ENCODE measurements at places on chromosomes 6 and 20.

- peak; percentile 46 for DNase-seq
Measured at GRCh38 chr20:44211177-44212039, 837 bp upstream of the OSER1 start.

DNA sequence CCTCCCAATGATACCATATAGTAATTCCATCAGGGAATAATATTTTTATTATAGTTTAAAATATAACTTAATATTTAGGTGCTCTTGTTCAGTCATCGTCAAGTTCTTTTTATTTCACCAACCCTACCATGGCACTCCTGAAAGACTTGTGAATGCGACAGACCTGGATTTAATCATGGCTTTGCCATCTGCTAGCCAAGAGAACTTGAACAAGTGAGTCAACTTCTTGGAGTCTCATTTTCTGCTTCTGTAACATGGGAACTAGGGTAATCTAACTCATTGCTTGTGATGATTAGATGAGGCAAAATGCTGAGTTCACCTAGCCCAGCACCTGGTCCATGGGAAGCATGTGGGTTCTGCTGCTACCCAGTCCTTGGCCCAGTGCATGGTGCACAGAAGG, 62.9 kb downstream of the ESR1 start:
- DNase-seq, result no peak

GRCh38 chr6:11196511-11197174, 35.8 kb downstream of the NEDD9 start:
- peak; percentile 67 for DNase-seq

GRCh38 chr6:153131037-153131981, at the start of gene RGS17:
Gene RGS17 (minus strand): TSS chr6:153131282. CDS start chr6:153044018, 87,264 bp downstream.
- DNase-seq, result peak; percentile 98

DNA sequence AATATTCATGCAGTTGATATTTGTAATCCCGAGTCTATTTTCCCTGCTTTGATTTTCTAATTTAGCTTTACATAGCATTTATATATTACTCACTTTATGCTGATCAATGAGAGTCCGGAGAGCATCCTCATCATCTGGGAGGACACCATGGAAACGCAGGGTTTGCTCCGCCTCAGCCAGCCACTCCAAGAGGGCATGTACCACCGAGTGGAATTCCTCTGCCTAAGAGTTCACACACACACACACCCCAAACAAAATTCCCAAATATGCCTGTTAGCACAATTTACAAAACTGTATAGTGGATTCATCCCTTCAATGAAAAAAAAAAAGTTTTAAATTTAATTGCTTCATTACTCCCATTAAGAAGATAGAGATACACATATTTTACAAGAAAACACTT, 160.7 kb downstream of the DST start:
- no peak for DNase-seq

GRCh38 chr6:150327117-150327774, 41.6 kb upstream of the IYD start:
- DNase-seq, result no peak

All from GM03348 (cell line).